Nephron progenitor cell (in vitro differentiated cells): ENCODE measurements at places on chromosomes 11 and 22.
A peak's percentile ranks its signal among the peaks of the same experiment; 100 is the strongest.

GRCh38 chr11:39365809-39366436 is 2093.5 kb downstream of the LRRC4C start:
- no peaks in the 10 kb centered on the region for H3K36me3 ChIP-seq
- H3K27ac ChIP-seq: no peak overlapping the region
- no peaks in the 10 kb centered on the region for H3K4me1 ChIP-seq

GRCh38 chr11:64743591-64744543 is at the start of gene RASGRP2:
TSS of gene RASGRP2 (minus strand) at chr11:64744142. CDS start at chr11:64742866, 1,276 bp downstream.
- peaks cover 5% of the 10 kb centered on the region for H3K36me3 ChIP-seq
- peak within 1 kb of the TSS; percentile 67 for H3K4me3 ChIP-seq
- peaks cover 85% of the 10 kb centered on the region for H3K27me3 ChIP-seq
- no peak within 1 kb of the TSS for H3K27ac ChIP-seq

- no peaks in the 10 kb centered on the region for H3K36me3 ChIP-seq
- peaks cover 3% of the 10 kb centered on the region for H3K27me3 ChIP-seq
Measured at GRCh38 chr11:86099874-86100273, 31.0 kb upstream of the PICALM start.

DNA sequence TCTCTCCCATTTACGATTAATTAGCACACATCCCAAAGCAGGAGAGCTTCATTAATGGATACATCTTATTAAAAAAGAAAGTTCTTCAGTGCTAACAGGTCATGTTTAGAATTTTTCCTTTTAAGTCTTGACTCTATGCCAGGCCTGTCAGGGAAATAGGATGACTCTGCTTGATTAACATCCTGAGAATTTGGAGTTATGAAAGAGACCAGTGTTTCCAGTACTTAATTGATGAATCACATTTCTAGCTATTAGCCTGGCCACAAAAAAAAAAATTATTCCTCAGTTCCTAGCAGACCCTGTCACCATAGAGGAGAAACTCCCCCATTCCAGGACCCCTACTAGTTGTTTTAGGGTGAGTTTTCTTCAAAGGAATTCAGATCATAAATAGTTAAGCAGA is 23.6 kb upstream of the ME3 start:
- no peak overlapping the region for H3K27ac ChIP-seq
- peaks cover 5% of the 10 kb centered on the region for H3K4me1 ChIP-seq
- no peak for DNase-seq
- H3K4me3 ChIP-seq: no peak overlapping the region

GRCh38 chr11:96197801-96198701 is 144.9 kb downstream of the MAML2 start:
- no peaks in the 10 kb centered on the region for H3K27me3 ChIP-seq
- peaks cover 40% of the 10 kb centered on the region for H3K36me3 ChIP-seq
- DNase-seq: no peak
- H3K27ac ChIP-seq: peak overlapping the region; percentile 73
- H3K4me3 ChIP-seq: no peak overlapping the region

DNA sequence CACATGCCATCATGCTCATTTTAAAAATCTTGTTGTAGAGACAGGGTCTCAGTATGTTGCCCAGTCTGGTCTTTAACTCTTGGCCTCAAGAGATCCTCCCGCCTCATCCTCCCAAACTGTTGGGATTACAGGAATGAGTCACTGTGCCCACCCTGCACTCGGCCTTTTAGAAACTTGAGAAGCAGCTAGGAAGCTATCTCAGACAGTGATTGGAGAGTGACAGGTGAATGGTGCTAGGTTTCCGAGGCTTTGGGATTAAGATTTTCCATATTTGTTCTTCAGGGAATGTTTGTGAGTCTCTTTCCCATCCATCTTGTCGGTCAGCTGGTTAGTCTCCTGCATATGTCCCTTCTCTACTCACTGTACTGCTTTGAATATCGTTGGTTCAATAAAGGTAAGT is 10.5 kb downstream of the EI24 start:
- H3K27me3 ChIP-seq: no peaks in the 10 kb centered on the region
- no peak overlapping the region for H3K4me3 ChIP-seq
- peaks cover 56% of the 10 kb centered on the region for H3K36me3 ChIP-seq
- H3K4me1 ChIP-seq: no peaks in the 10 kb centered on the region
- no peak overlapping the region for H3K27ac ChIP-seq
